HEK293T (cell line): ENCODE measurements at places on chromosomes 4 and X.

GRCh38 chr4:168164915-168165548 lies 72.7 kb downstream of the ANXA10 start:
- DNase-seq = no peak

- DNase-seq = no peak
Measured at GRCh38 chr4:73704314-73705055, 35.9 kb upstream of the CXCL8 start.

GRCh38 chr4:150855981-150856510 lies 159.0 kb downstream of the LRBA start:
- DNase-seq = no peak

DNA sequence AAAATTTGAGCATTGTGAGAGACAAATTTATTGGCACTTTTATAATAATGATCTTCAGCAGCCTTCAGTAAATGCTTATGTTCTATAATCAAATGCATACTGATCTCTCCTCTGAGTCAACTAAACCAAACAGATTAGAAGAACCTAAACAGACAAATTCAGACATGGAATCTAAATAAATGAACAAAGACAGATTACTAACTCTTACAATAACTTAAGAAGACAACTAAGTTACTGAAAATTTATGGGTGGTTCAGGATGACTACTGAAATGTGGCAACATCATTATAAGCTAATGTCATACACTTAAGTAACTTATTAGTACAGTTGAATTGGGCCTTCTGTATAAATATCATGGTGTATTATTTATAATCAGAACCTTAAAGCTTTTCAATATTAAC lies 127.3 kb downstream of the NEK1 start:
- DNase-seq = no peak

DNA sequence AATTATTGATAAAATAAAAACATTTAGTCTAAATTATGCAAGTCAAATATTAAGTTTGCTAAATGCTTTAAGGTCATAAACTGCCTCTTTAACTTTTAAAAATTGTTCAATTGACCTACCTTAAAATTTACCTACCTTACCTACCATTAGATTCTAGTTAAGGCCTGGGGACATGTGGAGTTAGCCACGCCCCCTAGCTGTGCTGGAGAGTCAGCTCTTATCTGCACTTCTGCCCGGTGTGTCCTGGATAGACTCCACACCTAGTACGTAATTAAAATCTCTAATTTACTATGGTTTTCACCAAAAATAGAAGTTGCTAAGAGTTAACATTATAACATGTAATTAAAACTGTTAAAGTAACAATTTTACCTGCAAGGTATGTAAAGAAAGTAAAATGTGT lies 22.7 kb downstream of the TENM3 start:
- DNase-seq = no peak

DNA sequence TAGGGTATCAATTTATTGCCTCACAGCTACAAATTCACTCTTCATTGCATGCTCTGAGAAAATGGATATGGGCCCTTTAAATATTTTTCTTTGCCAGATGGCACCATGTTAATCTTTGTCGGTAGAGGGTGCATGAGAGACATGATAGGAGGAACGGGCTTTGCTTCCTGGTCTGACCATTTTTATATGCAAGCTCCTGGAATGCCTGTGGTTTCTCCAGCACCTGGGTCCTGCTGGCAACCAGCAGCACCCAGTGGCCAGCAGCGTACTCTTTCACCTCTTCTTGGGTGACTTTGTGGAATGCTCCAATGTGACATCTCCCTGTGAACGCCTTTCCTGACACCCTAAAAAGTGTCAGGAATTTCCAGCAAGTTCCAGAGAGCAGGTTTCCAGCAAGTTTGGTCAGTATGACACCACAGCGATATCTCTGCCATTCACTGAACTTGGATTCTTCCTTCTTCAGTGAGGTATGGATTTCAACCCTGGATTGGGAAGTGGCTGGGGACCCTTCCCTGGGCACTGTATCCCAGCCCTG lies 140.3 kb upstream of the PGRMC2 start:
- DNase-seq = peak; percentile 59

DNA sequence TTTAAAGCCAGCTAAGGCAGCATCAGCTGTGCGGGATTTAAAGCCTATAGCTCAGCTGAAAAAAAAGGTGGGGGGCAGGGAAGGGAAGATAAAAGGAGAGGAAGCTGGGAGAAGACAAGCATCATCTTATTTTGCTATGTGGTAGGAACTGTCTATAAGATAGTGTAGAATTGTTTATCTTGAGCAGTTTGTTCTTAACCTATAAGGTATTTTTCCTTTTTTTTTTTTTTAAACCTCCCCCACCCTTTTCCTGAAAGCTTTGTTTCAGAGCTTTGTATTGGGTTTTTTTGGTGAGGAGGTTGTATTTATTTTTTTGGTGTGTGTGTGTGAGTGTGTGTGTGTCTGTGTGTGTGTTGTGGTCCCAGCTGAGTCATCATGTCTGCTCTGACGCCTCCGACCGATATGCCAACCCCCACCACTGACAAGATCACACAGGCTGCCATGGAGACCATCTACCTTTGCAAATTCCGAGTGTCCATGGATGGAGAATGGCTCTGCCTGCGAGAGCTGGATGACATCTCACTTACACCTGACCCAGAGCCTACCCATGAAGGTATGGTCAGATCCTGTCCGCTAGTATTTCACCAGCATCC lies 531 bp downstream of the RUFY3 start:
- DNase-seq = no peak

GRCh38 chr4:93760284-93760683 lies 68.3 kb upstream of the ATOH1 start:
- no peak for DNase-seq

- no peak for DNase-seq
Measured at GRCh38 chrX:131725001-131725654, 181.3 kb downstream of the OR13H1 start.

- DNase-seq = no peak
Measured at GRCh38 chrX:150489359-150490015, 78.9 kb upstream of the MTM1 start.

GRCh38 chr4:69617083-69617694 lies 22.3 kb downstream of the UGT2A2 start:
- peak; percentile 15 for DNase-seq

DNA sequence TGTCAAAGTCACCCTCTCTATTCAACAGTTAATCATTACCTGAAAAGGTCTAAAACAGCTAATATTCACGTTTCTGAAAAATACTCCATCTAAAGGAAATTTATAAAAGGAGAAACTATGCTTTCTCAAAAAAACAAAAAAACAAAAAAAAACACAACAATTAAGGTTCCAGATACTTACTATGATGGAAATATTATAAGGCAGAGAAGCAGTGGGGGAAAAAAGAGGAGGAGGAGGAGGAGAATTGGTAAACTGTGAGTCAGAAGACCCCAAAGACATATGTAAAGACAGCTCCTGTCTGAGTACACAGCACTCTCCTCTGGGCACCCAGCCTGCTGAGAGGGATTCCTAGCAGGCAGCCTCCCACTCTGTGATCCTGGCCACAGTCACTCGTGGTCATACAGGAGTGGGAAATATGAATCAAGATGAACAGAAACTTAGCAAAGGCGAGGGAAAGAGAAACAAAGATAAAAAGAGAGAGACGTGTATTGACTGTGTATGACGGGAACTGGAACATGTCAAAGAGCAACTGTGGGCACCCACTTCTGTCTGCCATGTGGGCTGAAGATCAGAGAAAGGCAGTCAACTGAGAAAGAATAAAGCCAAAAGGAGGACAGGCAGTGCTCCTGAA lies 12.5 kb downstream of the KLHL15 start:
- no peak for DNase-seq

- no peak for DNase-seq
Measured at GRCh38 chr4:39291686-39292085, 74.5 kb downstream of the RFC1 start.

GRCh38 chrX:108299101-108299591 lies 139.1 kb downstream of the COL4A6 start:
- DNase-seq = no peak

GRCh38 chrX:53678667-53679066 lies 7.9 kb downstream of the HUWE1 start:
- no peak for DNase-seq

DNA sequence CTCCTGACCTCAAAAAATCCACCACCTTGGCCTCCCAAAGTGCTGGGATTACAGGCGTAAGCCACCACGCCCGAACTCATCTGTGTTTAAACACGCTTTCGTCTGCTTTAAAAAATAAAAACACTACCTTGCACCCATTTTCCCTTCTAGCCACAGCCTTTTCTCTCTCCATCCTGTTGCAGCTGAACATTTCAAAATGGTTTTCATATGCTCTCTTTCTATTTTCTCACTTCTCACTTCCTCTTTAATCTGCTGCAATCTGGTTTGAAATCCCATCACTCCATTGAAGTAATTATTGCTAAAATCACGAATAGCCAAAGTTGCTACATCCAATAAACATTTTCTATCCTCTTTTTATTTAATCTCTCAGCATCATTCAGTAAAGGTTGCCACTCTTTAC lies 70.0 kb downstream of the DCHS2 start:
- DNase-seq = no peak

DNA sequence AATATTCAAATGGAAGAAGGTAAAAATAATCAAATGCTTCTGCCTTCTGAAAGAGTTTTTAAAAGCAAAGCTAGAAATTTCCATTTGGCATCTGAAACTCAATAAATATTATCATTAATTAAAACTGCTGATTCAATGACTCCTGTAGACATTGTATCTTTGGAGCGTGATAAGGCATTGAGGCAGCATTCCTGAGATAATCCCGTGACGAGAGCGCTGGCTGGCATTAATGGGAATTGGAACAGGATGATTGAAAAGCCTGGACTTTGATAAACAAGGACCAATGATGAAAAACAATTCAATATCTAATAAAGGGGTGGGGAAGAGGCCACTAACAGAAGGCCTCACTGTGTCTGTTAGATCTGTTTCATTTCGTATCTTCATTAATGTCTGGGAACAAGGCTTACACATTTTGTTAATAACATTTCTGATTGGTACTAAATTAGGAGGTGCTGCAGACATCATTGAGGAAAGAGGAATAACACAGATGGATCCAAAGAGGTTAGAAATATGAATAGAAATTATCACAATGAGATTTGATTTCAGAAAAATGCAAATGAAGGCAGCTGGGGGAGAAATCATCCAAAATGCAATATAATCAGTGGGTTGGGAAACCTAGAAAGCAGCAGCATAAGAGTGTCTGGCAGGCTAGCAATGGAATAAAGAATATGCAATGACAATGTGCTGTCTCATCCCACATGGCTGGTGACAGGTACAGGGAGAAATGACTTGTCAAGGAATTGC lies 102.3 kb downstream of the SCD5 start:
- no peak for DNase-seq

GRCh38 chr4:183596067-183596757 lies 62.8 kb downstream of the RWDD4 start:
- no peak for DNase-seq

- no peak for DNase-seq
Measured at GRCh38 chrX:153495362-153495751, 577 bp downstream of the BGN start.
